ENCODE measurements at places on chromosomes 1 and 21.

- no peak for DNase-seq
These were observed 26.9 kb upstream of the SLC44A3 start for GRCh38 chr1:94793296-94793656.

- DNase-seq, result no peak
These were observed 189.8 kb upstream of the LYPLAL1 start for GRCh38 chr1:218983848-218984247.

DNA sequence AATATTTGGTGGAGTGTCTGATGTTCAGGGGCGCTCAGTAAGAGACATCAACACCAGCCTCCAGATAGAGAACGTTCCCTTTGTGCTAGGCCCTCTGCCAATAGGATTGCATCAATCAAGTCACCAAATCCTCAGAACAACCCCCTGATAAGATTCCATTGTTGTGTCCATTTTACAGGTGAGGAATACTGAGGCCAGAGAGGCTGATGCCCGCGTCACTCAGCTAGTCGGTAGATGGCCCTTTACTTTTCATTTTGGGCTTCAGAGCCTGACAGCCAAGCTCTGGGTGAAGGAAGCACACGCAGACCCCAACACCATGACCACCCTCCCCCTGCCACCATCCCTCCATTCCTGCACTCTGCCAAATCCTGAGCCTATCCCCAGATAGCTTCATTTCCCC, 406.2 kb downstream of the PTPRU start:
- DNase-seq, result no peak

DNA sequence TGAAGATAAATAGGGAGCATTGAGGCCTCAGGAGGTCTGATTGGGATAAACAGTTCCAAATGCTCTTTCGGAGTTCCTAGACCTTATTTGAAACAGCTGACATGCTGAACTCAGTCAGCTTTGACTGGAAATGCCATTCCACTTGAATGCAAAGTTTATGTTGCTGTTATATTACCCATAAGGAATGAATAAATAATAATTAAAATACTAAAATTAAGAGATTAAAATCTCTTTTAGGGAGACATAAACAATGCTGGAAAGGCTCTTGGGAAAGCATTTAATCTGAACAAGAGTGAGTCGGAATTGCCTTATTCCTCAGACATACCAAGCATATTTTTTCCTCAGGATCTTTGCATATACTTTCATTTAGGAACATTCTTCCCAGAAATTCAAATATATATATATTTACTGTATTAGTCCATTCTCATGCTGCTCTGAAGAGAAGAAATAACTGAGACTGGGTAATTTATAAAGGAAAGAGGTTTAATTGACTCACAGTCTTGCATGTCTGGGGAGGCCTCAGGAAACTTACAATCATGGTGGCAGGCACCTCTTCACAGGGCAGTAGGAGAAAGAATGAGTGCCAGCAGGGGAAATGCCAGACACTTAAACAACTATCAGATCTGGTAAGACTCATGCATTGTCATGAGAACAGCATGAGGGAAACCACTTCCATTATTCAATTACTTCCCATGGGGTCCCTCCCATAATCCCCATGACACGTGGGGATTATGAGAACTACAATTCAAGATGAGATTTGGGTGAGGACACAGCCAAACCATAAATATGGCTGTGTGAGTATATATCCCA, 318.2 kb upstream of the PLXNA2 start:
- no peak for DNase-seq

GRCh38 chr1:77342745-77343144, 60.9 kb downstream of the AK5 start:
- DNase-seq, result no peak

DNA sequence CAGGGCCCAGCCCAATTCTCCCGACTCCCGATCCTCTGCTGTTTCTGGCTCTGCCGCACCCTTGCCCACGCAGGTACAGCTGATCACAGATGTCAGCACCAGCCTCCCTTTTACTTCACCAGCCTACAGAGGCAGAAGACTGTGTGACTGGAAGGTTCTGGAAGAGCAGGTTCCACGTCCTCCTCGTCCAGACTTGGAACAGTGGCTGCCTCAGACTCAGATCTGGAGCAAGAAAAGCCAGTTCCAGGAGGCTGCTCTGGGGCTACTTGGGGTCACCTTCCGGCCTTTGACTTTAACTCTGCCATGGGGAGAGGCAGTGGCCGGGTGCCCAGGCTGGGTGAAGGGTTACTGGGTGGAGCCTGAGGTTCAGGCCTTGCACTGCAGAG, 16.1 kb upstream of the KLHDC7A start:
- no peak for DNase-seq

GRCh38 chr21:28374881-28375280, 617.8 kb downstream of the LTN1 start:
- DNase-seq, result no peak

- no peak for DNase-seq
These were observed 57.1 kb upstream of the COL18A1 start for GRCh38 chr21:45347712-45348499.

GRCh38 chr1:116826818-116827606, 72.8 kb downstream of the CD2 start:
- peak; percentile 51 for DNase-seq

DNA sequence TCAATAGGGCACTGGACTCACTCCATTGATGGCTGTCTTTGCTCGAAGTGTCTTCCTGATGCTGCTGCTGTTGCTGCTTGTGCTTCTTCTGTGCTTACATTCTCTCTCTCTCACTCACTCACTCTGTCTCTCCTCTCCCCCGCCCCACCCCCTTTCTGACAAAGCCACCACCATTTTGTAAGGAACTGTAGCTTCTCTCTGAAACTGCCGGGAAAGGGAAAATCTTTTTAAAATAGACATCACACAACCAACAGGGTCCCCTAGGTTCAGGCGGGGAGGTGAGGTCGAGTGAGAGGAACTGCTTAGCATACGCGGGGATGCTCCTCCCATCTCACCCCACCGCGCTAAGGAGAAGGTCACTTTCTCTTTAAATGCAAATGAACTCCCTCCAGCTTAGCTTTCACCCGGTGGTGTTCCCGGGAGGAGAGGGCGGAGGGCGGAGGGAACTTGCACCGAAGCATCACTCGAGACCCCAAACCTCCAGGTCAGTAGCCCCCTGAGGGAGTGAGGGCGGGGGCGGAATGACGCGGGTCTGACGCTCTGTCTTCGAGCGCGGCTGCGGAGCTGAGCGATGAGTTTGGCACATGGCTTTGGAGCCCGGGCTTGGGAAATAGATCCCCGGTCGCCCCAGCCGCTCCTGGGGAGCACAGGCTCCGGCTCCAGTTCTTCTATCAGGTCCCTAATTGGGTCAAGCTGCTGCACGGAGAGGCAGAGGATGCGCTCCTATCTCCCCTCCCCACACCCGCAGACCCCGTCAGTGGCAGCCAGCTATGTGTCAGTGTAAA, at the start of gene CCDC28B:
TSS of gene CCDC28B (plus strand) at position 370 of the 785 bp plus-strand sequence. CDS start 1,341 bp downstream, outside the sequence.
- DNase-seq, result peak; percentile 21

GRCh38 chr21:44567481-44568171, 5.9 kb upstream of the KRTAP10-4 start:
- DNase-seq, result no peak

DNA sequence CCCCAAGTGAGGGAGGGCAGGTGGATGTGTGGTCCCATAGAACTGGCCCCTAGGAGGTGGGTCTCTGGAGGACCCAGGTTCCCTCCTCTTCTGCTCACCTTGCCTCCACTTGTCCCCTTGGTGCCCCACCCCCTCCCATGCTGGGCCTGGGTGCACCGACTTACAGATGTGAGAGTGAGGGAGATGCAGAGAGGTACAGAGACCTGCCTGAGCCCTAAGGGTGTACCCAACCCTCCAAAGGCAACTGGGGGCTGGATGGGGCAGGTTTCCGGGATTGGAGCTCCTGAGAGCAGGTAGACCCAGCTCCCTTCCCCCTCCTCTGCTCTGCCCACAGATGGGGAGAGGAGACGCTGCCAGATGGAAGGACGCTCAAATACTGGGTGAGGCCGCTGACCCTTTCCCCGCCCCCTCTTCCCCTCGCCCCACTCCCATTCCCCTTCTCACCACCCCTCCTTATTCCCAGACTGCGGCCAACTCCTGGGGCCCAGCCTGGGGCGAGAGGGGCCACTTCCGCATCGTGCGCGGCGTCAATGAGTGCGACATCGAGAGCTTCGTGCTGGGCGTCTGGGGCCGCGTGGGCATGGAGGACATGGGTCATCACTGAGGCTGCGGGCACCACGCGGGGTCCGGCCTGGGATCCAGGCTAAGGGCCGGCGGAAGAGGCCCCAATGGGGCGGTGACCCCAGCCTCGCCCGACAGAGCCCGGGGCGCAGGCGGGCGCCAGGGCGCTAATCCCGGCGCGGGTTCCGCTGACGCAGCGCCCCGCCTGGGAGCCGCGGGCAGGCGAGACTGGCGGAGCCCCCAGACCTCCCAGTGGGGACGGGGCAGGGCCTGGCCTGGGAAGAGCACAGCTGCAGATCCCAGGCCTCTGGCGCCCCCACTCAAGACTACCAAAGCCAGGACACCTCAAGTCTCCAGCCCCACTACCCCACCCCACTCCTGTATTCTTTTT, 10.3 kb downstream of the TINAGL1 start:
- no peak for DNase-seq

DNA sequence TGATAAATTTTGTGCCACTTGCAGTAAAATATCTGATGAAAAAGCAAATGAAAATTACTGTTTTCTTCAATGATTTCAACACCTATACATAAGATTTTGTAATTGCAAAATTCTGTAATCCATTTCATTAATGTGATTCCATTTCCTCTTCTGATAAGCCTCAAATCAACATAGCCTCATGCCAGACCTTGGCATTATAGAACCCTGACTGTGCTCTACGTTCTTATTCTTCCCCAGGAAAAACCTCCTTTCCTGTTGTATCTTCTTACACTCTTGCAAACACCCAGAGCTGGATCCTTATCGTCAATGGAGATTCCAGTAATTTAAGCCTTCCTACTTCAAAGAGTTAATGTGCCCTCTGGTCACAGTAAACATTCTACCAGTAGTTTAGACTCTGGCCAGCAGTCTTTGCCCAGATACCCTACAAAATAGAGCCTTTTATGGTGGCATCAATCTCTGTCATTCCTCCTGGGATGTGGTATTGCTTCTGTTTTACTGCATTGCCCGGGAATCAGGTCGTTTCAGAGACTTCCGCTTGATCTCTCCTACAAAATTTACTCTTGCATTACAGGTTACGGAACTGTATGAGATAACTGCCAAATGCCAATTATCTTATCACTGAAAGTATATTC, 48.5 kb upstream of the CHRM3 start:
- DNase-seq, result no peak

GRCh38 chr1:150056407-150056806, 11.2 kb upstream of the VPS45 start:
- no peak for DNase-seq

DNA sequence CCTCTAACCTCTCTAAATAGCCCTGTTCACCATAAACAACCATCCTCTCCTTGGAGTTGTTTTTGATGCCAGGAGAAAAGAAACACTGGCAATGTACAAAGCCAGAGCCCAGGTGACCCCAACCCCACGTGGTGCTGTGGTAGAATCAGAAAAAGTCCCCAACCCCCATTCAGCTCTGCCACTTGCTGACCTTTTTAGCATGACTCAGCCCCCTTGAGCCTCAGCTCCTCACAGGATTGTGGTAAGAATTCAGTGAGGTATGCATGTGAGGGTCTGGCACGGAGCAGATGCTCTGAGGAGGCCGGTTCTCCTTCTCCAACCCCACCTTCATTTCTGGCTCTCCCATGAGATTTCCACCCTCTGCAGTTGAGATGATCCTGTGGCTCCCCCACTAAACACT, 11.1 kb upstream of the CHI3L1 start:
- DNase-seq, result no peak

GRCh38 chr1:64203420-64203819, at the start of gene UBE2U:
Gene UBE2U, plus strand, starts transcription at chr1:64203623. Its CDS starts 428 bp downstream, at chr1:64204051.
- DNase-seq, result no peak

DNA sequence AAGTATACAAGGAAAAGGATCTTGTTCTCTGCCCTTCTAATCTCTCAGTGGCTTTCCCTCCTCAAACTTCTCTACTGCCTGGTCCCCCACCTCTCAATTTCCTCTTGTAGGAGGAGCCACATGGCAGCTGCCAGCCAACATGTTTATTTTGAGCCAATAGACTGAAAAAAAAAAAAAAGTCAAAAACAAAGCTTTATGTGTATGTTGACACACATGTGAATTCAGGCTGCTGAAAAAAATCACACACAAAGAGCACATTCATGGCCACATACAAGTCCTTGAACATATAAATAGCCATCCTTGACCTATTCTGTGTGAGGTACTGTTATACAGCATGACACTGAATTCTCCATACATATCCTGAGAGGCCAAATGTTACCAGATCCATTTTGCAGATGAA, 3.7 kb downstream of the PTPN14 start:
- DNase-seq, result no peak

DNA sequence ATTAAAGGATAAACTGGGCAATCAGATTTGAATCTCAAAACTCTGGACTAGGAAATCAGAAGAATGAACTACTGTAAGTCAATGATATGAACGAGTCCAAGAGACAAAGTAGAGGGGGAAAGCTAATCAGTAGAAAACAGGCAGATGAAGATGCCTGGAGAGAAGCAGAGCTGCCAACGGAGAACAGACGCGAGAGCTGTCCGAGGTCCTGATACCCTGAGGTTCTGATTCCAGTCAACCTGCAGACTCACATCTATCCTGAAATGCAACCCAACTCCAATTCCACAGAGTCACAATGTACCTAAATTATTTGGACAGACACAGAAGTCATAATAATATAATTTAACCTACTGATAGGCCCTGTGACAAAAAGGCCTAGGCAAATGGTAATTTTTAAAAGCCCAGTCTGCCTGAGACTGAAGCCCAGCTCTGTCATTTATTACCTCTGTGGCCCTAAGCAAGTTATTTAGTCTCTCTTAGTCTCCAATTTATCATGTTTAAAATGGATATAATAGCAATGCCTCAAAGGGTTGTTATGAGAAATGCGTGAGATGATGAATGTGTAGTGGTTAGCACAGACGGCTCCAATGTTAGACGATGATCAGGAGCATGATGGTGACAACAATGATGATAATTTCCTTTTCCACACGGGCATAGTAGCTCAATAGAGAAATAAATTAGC, 33.4 kb downstream of the RGS7 start:
- no peak for DNase-seq

GRCh38 chr1:38671221-38671620, 188.4 kb downstream of the RRAGC start:
- no peak for DNase-seq

GRCh38 chr1:219576931-219577730, 35.8 kb downstream of the ZC3H11B start:
- no peak for DNase-seq

DNA sequence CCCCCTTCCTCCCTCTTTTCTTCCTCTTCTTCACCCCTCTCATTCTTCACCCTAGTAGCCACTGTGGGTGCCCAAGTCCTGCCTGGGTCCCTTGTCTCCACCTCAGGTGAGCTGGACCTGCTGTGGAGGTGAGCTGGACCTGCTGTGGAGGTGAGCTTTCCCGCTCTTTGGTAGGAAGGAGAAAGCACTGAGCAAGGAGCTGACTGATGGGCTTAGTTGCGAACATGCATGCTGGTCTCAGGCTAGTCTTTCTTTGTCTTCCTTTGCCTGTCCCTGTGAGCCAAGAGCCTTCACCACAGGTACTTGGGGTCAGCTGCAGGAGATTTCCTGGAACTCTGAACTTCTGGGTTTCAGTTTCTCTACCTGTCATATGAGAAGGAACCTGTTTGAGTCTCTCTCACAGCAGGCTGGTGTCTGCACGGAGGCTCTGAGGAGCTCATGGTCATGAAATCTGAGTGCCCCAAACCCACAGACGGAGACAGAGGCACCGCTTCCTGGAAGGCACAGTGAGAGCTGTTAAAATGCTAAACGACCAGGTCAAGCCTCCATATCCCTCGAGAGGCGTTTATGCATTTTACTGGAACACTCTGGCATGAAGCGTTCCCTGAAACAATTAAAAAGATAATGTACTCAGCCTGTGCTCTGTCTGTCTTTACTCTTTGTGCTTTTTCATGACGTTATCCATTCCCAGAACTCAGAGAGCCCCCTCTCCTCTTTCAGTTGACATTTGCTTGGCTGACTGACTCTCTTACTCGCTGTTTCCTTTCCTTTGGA, 69.5 kb downstream of the RHOU start:
- DNase-seq, result no peak

Measured in activated T-helper 1 cell treated with anti-CD3 and anti-CD28 coated beads, Interleukin-2, amount 50 U/mL, for 16 hours (primary cell).